ENCODE measurements at places on chromosomes 12 and 14. TPM values are rescaled to one million over a fixed set of nuclear protein-coding genes. Genes with fewer than 3 reads are reported as not detected.

KRT75 gene
- total RNA-seq: not detected

PMCH gene
- total RNA-seq: not detected

- no peak overlapping the region for H3K27ac ChIP-seq
- DNase-seq: no peak
- H3K4me3 ChIP-seq: no peak overlapping the region
Observed at GRCh38 chr14:72714094-72714493, 179.8 kb downstream of the DPF3 start.

GRCh38 chr12:20950248-20950647 is 139.7 kb downstream of the SLCO1B3 start:
- no peak overlapping the region for H3K27ac ChIP-seq
- no peaks in the 10 kb centered on the region for H3K36me3 ChIP-seq
- peak; percentile 68 for DNase-seq
- no peak overlapping the region for H3K4me3 ChIP-seq
- H3K4me1 ChIP-seq: no peaks in the 10 kb centered on the region
- no peaks in the 10 kb centered on the region for H3K27me3 ChIP-seq

TBX3 gene
- total RNA-seq: not detected

Measured in SJCRH30 (cell line).